ENCODE measurements at places on chromosomes 4 and X.

GRCh38 chr4:127521463-127521862 lies 111.3 kb upstream of the INTU start:
- DNase-seq, result no peak

- DNase-seq, result no peak
Observed at GRCh38 chrX:51158231-51158630, 174.4 kb upstream of the NUDT10 start.

DNA sequence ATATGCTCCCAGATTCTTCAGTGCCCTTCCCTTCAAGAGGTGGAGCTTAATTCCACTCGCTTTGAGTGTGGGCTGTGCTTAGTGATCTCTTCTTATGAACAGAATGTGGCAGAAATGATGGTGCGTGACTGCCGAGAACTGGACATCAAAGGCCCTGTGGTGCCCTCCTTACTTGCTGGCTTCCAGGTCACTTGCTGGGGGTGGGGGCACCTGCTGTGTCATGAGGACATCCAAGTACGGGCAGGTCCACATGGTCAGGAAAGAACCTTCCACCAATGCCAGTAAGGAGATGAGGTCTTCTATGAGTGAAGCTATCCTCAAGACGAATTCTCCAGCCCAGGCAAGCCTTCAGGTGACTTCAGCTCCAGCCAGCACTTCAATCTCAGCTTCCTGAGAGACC lies 95.8 kb downstream of the FAM53A start:
- DNase-seq, result no peak

DNA sequence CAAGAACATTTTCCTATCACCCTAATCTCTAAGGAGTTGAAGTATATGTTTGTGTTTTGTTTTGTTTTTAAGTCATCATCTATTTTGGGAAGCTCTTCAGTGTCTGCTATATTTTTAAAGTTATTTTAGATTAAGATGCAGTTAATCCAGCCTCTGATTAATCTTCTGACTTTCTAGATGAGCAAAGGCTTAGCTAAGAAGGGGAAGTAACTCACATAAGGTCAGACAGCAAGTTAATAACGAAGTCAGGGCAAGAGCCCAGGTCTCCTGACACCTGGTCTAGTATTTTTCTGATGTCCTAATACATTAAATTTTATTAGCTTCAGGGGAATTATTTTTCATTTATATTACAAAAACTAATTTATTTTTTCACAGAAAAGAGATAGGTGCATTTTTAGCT lies 168.5 kb downstream of the SOWAHB start:
- no peak for DNase-seq

DNA sequence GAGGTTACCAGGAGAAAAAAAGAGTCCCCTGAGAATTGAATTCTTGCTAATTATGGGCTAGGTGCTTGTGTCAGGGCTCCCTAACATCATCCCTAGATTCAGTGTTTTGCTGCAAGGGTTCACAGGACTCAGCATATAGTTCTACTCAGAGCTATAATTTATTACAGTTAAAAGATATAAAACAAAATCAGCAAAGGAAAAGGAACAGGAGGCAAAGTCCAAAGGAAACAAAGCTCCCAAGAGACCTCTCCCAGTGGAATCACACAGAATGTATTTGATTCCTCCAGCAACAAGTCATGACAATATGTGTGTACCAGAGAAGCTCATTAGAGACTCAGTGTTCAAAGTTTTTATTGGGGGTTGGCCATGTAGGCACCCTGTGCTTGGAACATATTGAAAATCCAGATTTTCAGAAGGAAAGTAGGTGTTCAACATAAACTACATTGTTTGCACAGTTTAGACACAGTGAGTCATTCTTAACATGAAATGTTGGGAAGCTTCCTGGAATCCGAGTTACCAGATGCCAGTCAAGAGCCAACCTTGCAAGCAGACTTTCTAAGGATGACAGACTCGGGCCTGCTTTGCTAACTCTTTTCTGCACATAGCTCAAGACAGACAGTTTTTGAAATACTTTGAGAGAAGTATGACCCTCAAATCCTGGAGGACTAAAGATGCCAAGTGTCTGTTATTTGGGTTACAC lies 311.3 kb upstream of the EMCN start:
- no peak for DNase-seq

GRCh38 chrX:30906726-30907125 lies 17.7 kb upstream of the TAB3 start:
- DNase-seq, result no peak

GRCh38 chr4:2261853-2262144 lies at the start of gene MXD4:
MXD4 (minus strand) TSS chr4:2262109; CDS start chr4:2261980, 129 bp downstream.
- DNase-seq, result no peak

GRCh38 chr4:7238300-7238960 lies 46.1 kb downstream of the SORCS2 start:
- DNase-seq, result no peak

GRCh38 chrX:77595848-77596247 lies 148.7 kb downstream of the FGF16 start:
- no peak for DNase-seq

DNA sequence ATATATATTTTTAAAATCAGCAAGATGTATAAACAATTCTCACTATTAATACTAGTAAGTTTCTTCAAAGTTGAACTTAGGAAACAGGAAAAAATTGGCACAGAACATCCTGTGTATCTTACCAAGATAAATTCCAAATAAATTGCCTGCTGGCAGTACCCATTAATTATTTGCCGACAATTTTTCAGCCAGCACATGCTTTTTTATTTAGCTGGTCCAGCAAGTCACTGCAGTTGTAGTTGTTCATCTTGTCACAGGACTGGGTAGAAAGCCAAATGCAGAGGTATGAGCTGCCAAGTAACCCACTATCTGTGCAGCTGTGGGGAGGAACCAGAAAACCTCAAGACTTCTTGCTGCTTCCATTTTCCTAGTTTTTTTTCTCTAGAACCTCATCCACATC lies 113.4 kb downstream of the PACRGL start:
- no peak for DNase-seq

- no peak for DNase-seq
Observed at GRCh38 chr4:31598639-31599038, 878.5 kb downstream of the PCDH7 start.

DNA sequence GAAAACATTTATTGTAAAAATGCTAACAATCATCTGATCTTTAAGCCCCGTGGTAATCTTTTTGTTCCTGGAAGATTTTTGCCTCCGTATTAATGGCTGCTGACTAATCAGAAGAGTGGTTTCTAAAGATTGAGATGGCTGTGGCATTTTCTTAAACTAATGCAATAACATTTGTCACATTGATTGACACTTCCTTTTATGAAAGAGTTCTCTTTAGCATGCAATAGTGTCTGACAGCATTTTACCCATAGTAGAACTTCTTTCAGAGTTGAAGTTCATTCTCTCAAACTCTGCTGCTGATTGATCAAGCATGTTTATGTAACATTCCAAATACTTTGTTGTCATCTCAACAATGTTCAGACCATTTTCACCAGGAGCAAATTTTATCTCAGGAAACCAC lies 26.8 kb upstream of the UGT2B4 start:
- DNase-seq, result no peak

DNA sequence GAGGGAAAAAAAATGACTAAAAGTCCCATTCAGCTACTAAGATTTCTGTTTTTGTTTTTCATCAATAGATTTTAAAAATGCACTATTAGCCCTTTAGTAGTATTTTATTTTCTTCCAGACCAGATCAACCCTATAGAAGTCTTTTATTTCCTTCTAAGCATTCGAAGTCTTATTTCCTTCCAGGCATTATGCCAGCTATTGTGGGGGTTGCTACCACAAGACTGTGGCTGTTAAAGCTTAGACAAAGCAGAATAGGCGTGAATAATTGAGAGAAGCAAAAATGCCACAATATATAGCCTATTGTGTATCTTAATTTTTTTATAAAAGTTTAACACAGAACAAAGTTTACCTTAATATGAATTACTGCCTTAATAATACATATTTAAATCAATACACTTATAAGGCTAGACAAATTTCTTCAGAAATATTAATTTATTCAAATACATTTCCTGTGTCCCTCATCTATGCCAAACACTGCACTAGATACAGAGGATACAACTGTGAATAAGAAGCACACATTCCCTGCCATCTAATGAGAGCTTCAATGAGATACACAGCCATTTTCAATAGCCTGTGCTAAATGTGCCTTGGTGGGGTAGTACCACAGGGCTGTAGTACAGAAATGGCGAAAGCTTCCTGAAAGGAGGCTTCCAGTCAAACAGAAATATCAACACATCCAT lies 33.1 kb downstream of the SLC10A7 start:
- DNase-seq, result no peak

- DNase-seq, result no peak
Observed at GRCh38 chr4:78226279-78226678, 169.2 kb downstream of the FRAS1 start.

DNA sequence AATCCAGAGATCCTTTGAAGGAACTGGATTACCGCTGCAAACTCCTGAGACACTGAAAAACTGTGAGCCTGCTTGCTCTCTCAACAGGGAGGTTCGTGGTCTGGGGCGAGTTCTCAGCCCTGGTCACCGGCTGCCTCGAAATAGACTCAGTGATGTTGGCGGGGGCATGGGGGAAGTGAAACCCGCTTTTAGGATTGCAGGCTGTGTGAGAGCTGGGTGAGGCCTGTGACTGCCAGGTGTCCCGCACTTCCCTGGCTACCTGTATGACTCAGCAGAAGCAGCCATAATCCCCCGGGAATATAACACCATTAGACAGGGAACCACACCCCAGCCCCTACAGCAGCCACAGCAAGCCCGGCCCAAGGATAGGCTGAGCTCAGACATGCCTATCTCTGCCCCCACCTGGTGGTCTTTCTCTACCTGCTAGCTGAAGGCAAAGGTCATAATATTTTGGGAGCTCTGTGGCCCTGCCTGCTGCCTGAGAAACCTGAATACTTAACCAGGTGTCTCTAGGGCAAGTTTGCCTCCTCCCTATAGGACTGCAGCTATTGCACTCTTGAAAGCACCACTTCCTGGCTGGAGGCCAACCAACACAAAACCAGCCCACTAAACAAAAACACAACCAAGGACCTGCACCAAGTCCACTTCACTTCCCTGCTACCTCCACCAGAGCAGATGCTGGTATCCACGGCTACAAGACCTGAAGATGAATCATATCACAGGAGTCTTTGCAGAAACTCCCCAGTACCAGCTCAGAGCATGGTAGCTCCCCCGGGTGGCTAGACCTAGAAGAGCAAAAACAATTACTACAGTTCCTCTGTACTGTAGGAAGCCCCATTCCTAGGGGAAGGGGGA lies 202.0 kb downstream of the RRAGB start:
- DNase-seq, result no peak

GRCh38 chrX:130028196-130028595 lies 45.8 kb downstream of the BCORL1 start:
- DNase-seq, result peak; percentile 27

GRCh38 chr4:77438549-77438948 lies 167.1 kb upstream of the CXCL13 start:
- no peak for DNase-seq

DNA sequence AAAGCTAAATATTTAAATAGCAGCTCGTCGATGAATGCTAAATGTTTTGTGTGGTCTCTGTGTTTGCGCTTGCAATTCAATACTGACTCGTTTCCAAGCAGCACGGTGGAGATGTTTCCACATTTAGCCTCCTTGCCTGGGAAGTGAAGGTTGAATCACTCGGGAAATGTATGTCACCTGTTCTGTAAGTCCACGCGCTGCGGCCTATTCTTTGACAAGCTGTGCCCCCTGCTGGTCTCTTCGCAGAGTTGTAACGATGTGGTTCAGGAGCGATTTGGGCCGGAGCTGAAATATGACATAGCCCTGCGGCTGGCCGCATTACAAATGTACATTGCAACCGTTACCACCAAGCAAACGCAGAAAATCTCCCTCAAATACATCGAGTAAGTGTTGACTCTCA lies 89.6 kb upstream of the PRPS2 start:
- DNase-seq, result no peak

DNA sequence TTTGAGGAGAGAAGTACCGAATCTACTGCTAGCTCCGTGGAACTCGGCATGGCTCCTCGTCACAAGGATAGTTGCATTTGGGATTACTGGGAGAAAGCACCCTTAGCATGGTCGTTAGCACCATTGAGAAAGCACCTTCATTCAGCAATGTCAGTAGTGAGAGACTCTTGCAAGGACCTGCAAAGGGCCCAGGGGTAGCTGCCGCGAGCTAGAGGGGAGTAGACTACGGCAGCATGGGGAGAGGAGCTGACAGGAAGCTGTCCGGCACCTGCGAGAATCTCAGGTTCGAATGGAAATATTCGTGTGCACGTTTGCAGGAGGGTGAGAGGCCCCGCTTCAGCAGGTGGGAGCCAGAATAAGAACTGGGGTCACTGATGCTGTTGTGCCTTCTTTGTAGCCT lies 20.2 kb downstream of the TLR10 start:
- DNase-seq, result no peak

GRCh38 chr4:62771983-62772557 lies 1571.9 kb downstream of the ADGRL3 start:
- DNase-seq, result no peak

DNA sequence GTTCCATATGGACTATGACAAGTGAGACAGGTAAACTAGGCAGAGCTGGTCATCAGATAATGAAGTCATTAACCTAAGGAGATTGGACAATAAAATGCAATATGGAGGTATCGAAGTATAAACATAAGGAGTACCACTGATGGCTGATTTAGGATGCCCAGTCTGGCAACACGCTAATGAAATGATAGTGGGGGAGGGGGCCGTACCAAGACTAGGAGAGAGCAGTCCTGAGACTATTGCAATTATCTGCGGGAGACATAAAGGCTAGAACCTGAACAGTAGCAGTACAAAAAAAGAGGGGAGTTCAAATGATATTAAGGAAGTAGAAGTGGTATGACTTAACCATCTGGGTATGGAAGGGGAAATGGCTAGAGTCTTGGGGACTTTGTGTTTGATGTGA lies 2.3 kb downstream of the F9 start:
- no peak for DNase-seq

- DNase-seq, result no peak
Observed at GRCh38 chrX:70089604-70090297, 27.5 kb downstream of the OTUD6A start.

GRCh38 chr4:154608361-154609252 lies 3.8 kb downstream of the FGG start:
- no peak for DNase-seq

DNA sequence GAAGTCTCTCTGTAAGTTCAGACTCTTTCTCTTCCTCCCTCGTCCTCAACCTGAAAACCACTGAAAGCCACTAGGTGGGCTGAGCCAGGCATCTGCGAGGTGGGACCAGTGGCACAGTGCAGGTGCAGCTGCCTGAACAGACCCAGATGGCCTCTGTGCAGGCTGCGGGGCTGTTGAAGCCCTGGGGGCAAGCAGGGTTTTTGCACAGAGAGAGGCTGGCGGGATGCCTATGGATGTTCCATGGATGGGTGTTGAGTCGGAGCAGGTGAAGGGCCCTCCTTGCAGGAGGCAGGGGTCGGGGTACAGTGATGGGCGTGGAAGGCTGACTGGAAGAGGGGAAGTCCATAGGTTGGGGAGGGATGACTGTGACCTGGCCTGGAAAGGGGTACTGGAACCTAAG lies 350.2 kb upstream of the FAT1 start:
- DNase-seq, result no peak

GRCh38 chr4:4606321-4606720 lies 64.5 kb upstream of the STX18 start:
- no peak for DNase-seq

- DNase-seq, result no peak
Observed at GRCh38 chrX:11864171-11864570, 106.1 kb downstream of the MSL3 start.
